ENCODE measurements at places on chromosomes 2 and 18.

DNA sequence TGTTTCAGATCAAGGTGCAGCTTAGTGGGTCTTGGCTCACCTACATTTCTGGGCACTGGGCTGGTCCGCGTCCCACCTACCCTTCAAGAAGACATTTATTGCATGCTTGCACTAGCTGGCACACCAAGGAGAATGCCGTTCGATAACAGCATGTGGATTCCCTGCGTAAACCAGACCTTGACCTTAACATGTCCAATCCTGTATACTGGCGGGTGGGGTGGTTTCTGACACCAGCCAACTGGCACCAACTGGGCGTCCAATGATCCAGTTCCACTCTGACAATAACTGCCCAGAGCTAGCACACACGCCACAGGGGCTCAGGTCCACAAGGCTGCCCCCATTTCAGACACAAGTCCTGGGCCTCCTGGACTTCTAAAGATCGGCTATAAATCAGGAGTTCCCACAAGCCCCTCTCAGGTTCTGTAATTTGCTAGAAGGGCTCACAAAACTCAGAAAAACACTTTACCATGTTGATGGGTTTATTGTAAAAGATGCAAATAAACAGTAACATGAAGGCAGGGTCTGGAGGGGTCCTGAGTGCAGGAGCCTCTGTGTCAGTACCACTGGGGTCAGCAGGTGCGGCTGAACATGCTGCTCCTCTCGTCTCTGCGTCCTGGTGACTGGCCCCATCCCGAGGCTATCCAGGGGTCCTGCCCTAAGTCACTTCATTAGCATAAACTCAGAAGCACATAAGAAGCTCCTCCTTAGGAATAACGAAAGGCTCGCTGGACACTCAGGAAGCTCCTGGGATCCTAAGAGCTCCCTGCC, 161.8 kb downstream of the HDAC4 start:
- no peak for DNase-seq

DNA sequence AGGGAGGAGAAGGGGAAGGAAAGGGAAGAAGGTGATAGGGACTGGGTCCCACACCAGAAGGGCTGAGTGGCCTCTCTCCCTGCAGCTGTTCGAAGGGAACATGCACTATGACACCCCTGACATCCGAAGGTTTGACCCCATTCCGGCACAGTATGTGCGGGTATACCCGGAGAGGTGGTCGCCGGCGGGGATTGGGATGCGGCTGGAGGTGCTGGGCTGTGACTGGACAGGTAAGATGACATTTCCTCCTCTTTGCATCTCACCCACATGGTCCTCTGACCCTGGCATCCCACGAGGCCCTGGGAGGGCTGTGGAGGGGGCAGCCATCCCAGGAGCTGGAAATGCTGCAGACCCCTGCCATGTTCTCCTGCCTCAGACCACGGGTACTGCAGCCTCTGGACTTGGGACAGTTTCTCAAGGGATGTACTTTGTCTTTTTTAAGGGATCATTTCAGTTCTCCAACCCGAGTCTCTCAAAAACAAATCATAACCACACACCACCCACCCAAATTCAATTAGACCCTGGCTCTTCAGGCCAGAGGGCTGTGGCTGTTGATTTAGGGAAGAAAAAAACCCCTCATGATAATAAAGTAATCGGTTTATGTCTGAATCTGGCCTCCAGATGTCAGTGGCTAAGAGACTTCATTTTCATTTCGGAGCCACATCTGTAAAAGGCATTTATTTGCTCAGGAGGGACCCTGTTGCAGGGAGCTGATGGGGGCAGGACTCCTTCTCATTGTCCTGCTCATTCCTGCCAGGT, 63.5 kb downstream of the NRP2 start:
- no peak for DNase-seq

DNA sequence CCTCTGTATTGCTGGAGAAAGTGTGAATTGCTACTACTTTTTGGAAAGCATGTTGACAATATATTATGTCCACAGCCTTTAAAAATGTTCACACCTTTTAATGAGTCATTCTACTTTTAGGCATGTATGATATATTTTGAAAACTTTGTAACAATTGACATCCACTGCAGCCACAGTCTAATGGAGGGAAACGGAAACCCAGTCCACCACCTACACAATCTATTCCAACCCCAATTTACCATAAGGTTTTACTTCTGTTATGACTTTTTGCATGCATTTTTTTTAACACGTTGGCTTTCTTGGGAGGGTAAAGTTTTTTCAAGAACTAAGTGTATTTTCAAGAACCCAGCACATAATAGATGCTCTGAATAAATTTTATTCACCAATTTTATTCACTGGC, 38.5 kb upstream of the ATP8B1 start:
- peak; percentile 18 for DNase-seq

GRCh38 chr2:210324458-210324857, 9.5 kb upstream of the MYL1 start:
- no peak for DNase-seq

- DNase-seq: no peak
Observed at GRCh38 chr18:58288921-58289797, 245.1 kb downstream of the NEDD4L start.
